Activated naive CD4-positive, alpha-beta T cell treated with Interleukin-2 at 50 U/mL for 16 hours (primary cell): ENCODE measurements at places on chromosomes 6 and 20.
A peak's percentile ranks its signal among the peaks of the same experiment; 100 is the strongest.

DNA sequence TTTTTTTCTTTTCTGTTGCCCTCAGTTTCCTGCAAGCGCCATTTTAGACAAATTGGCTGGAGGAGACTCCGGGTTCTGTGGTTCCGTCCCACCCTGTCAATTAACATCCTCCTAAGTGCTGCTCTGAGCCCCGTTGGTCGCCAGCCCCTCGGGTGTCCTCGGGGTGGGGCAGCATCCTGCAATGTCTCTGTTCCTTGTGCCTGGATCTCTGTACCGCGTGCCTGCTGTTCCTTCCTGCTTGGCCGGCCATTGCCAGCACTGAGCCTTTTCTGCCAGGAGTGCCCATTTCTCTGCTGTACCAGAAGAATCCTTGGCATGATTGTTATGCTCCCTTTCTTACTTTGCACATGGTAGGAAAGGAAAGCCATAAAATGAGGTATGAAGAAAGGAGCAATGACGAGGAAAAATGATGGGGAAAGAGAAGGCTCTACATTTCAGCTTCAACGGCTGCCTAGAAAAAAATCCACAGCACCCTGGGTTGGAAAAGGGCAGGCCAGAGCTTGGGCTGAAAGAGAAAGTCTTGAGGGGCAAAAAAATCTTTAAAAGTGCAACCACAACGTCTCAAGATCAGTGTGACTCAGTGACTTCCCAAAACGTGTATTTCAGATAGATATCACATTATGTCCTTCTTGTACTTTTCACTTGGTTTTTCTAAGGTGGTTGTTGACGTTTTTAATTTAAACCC, 256.7 kb downstream of the CLIC5 start:
- DNase-seq = no peak

GRCh38 chr6:159594106-159594749, 98.8 kb downstream of the SOD2 start:
- DNase-seq = no peak

GRCh38 chr6:28251661-28252008, 434 bp downstream of the ZKSCAN4 start:
- peak; percentile 37 for DNase-seq

DNA sequence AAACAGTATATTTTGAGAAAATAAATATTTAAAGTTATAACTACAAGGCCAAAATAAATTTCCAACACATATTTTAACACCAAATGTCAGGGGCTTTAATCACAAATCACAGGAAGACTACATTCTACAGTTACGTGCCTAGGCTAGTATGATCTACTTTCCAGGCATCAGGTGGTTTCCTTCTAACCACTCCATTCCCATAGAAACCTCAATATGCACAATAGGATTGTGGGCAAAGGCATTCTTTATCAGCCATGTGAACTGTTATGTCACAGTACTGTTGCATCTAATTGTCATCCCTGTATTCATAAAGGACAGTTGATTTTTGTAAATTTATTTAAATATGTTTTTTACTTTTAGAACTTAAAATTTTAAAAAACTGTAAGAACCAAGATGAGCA, 32.4 kb downstream of the ATG5 start:
- DNase-seq = no peak

DNA sequence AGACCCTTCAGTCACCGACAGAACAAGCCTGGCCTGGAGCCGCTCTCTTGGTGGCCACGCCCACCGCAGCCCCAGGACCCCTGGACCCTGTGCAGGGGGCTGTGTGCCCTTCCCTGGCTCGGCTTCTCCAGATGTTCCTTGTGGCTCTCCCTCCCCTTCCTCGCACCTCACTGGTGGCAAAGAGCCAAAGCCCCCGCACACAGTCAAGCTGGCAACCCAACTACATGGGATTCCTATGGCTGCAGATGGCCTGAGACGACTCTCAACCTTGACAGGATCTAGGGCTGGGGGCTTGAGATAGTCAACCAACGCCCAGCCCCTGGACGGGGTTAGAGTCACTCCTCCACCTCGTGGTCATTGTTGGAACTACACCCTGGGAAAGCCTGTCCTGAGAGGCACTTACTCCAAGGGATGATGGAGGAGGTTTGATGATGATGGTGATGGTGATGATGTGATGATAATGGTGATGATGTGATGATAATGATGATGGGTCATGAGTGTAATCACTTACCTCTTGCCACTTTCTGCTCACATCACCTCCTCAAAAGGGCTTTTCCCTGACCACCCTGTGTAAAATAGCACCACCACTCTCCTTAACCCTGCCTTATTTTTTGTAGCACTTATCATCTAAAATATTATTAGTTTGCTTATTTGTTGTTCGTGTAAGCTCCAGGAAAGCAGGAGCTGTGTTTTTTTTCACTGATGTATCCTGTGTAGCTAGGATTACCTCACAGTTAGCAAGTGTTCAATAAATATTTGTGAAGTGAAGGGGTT, 278.4 kb downstream of the LRFN2 start:
- DNase-seq = peak; percentile 27
